ENCODE measurements at places on chromosomes 4 and X.

DNA sequence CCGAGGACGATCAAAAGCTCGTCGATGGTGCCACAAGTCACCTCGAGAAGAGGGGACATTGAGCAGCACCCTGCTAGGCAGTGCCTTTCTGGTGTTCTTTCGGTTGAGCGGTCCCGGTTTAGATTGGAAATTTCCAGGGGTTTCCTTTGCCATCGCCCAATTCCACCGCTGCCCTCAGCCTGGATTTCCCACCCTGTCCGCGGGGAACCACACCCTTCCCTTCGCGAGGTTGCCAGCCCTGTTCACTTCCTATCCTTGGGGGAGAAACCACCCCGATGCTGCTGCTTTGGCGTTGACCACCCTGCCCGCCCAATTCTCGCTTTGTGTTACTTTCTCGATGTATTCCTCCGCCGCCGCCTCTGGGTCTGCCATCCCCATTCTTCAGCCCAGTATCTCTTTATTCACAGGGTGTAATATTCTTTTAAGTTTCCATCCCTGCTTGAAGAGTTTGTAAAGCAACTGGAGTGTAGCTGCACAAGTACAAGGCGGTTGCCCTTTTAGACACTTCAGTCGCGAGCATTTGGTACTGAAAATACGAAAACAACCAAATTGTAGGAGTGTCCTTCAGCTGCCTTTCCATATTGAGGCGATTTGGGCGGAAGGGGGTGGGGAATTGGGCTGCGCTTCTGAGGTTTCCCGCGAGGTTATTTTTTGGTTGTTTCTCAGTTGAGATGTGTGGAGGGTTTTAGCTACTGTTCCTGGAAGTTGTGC, 1.1 kb downstream of the OGT start:
- DNase-seq: peak; percentile 65

DNA sequence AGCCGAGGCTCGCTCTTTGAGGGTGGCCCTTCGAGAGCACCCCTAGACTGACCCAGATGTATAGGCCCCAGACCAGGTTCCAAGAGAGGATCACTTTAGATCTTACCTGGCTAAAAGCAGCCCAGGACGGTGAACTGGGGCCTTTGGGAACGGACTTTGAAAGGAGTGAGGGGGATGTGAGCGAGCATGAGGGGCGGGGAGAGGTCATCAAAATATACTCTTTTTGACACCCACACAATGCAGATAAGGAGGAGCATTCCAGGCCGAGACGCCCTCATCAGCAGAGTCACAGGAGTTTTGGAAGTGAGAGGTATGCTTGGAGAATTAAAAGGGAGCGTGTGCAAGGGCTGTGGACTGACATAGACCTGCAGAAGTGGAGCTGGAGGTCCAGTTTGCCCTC, 528 bp downstream of the NSDHL start:
- DNase-seq: peak; percentile 7

DNA sequence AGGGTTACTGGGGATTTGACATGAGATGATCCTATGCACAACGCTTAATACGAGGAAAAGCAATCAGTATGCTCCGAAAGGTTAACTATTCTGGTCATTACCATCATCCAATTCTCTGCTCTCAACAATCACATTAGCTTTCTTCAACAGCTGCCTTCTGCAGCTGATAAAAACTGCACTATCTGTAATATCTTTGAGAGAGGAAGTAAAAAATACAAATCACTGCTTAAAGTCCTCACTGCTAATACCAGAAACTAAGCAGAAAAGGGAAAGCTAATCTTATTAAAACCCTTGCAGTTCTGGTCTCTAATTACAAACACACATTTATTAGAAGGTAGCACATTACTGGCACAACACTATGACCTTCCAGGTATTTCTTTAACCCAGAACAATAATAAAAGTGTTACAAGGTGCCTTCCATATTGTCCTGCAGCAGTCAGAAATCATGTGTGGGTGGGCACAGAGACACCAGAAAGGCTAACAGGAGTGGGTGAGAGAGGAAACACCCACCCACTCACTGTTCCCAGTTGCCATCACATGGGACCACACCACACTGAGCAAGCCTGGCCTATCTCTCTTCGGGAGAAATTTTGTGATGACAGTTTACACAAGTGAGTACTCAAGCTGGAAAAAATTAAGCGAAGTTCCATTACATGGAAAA, 71.0 kb downstream of the RELL1 start:
- DNase-seq: no peak

DNA sequence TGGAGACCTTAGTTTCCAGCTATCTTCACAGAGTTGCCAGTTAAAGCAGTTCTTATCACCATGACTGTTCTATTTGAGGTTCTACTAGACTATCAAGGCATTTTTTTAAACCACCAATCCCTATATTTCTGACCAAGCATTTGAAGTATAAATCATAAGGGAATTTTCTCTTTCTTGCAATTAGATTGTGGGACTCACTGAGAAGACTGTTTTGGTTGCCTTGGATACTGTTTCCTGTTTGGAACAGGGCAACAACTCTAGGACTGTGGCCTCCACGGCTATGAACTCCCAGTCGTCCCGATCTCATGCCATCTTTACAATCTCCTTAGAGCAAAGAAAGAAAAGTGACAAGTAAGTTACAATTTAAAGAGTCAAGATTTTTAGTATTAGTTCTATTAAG, 11.8 kb downstream of the KIF4A start:
- DNase-seq: no peak

DNA sequence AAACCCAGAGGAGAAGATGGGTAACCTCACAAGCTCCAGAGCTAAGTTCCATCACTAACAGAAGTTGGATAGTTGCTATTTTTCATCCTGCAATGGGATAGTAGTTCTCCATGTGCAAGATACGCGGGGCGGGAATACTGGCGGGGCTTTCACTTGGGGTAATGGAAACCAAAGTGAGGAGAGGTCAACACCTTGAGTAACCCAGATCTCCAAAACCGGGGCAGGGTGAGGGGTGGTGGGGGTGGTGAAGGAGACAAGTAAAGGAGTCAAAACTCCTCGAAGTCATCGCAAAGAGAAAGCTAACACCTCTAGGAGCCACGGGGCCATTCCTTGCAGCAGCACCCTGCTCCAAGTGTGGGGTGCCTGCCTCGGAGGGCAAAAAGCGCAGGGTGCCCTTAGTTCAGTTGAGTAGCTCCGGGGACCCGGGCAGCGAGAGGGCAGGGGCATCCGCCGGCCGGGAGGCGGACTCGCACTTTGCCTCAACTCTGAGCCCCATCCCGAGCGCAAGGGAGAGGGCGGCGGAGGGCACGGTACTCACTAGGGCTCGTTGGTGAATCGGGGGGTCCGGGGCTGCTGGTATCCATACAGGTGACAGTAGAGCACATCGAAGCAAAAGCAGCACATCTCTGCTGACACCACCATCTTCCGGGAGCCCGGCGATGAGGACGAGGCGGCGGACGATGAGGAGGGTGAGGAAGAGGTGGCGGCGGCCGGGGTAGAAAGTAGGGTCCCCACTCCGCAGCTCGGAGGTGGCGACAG, 645 bp downstream of the AMMECR1 start:
- DNase-seq: no peak

GRCh38 chr4:85867271-85867670, 392.3 kb downstream of the ARHGAP24 start:
- no peak for DNase-seq

GRCh38 chr4:24202579-24202978, 312.7 kb upstream of the PPARGC1A start:
- no peak for DNase-seq

DNA sequence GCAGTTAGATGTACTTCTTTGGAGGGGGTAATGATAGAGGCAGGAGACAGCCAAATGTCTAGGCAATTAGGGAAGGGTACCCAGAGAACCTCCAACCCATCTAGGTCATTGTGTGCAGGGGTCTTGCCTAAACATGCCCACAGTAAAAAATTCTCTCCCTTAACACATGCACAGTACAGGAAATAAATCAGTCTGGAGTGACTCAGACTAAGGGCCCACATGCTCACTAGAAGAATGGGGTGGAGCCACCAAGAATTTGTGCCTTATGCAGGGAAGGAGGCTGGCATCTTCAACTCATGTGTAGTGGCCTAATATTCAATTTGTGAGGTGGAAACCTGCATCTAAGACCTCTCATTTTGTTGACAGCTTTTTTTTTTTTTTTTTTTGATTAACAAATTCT, 945.3 kb upstream of the GRIA3 start:
- DNase-seq: no peak

Data from hematopoietic multipotent progenitor cell treated with erythropoietin and hydrocortisone succinate and interleukin-3 and kit ligand, for 6 days (in vitro differentiated cells).